ENCODE measurements at places on chromosomes 1 and 21.

DNA sequence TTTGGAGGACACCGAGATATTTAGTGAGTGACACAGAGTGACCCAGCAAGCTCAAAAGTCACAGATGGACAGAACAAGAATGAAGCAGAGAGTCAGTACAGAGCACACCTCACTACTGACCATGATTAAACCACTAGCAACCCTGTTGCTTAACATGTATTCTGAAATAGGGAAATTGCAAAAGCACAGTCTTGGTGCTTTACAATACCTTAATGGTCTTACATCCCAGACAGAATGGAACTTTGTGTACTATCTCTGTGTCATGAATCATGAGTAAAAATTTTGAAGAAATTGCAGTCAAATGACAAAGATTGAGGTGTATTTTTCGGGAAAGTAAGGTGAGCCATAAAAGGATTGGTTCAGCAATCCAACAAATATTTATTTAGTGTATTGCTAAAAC is 2.7 kb upstream of the SAMSN1 start:
- no peak for DNase-seq

DNA sequence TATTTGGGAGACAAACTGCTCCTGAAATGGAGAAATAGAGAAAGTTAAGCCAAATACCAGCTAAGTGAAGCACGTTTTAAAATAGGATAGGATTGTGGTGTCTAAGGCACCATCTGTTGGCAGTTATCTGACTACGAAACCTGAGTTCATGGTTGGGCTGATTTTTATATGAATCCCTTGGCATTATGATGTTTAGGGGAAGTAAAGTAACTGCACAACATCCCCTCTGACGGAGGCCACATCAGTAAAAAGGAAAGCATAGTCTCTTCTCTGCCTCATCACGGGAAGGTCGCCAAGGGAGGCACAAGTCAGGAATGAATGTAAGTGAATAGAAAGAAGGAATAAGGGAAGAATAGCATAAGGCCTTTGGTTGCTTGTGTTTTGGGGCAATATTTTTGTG is 128.0 kb downstream of the PRRX1 start:
- DNase-seq = no peak

- DNase-seq = no peak
Observed at GRCh38 chr1:33684396-33685179, 179.3 kb upstream of the HMGB4 start.

DNA sequence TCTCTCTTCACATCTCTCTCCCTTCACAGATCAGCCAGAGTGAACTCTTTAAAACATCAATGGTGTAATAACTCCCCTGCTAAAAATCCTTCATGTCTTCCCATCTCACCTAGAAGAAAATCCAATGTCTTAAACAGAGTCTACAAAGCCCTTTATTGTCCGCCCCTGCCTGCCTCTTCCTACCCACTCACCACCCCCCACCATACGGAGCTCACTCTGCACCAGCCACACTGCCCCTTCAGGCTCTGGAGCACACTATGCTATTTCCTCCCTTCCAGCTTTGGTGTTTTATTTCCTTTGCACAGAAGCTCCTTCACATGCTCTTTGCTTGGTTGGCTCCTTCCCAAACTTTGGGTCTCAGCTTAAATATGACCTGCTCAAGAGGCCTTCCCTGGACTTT is 10.2 kb downstream of the CAMK1G start:
- no peak for DNase-seq
